ENCODE measurements at places on chromosomes 5 and 9.

GRCh38 chr5:103424026-103424425 is 138.6 kb downstream of the NUDT12 start:
- DNase-seq, result no peak

DNA sequence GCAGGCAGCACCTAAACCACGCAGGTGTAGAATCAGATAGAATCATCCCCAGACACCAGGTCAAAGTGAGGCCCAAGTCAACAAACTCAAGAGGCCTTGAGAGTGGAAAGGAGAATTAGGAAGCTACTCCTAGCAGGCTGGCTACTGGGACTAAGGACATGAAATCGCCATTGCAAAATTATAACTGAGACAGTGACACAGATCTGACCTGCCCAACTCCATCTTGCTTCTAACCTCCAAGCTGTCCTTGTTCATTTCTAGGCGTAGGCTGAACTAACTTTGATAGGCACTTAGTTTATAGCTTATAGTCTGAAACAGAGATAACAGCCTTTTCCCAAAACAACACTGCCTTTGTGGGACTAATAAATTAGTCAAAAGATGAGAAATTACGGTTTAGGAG is 52.8 kb downstream of the ACTL7B start:
- no peak for DNase-seq

GRCh38 chr9:133203506-133204075 is 5.5 kb downstream of the OBP2B start:
- no peak for DNase-seq

DNA sequence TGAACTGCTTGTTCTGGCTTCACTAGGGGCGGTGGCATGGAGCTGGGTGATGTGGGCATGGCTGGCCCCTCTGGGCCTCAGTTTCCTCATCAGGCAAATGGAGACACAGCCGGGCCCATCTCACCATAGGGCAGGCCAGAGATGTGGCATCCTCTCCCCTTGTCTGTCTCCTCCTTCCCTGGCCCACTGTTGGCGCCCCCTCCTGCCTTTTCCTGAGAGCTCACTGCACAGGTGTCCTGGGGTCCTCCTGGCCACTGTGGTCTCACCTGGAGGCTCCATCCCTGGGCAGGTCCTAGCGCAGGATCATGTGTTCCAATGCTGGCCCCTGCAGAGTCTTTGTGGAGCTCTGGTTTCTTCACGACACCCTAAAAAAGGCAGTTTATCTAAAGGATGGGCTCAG is 53.5 kb downstream of the NEK6 start:
- no peak for DNase-seq

DNA sequence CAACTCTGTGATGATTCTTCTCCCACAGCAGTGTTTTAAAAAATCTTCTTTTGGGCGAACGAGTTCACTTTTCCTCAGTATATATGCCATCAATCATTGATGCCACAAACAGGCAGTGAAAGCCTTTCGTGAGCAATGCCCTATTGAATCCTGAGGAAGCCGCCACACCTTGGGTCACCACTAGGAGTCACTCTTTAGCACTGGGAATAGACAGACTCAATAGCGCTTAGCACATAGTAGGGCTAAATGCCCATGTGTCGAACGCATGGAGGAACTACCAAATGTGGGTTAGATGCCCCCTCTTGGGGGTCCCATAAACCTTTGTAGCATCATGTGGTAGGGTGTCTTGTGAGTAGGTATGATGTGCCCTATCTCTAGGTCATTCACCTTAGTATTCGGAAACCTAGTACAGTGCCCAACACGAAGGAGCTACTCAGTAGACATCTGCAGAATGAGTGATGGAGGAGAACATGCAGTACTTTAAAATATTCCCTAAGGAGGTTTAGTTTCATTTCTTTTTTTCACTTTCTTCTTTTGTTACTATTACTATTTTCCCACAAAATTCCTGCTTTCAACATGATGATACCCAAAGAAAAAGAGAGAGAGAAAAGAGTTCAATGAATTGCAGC is 603.7 kb downstream of the BNC2 start:
- peak; percentile 5 for DNase-seq
